ENCODE measurements at places on chromosomes 3 and 15.

GRCh38 chr3:197802779-197803459 is 11.9 kb downstream of the LRCH3 start:
- DNase-seq, result no peak

DNA sequence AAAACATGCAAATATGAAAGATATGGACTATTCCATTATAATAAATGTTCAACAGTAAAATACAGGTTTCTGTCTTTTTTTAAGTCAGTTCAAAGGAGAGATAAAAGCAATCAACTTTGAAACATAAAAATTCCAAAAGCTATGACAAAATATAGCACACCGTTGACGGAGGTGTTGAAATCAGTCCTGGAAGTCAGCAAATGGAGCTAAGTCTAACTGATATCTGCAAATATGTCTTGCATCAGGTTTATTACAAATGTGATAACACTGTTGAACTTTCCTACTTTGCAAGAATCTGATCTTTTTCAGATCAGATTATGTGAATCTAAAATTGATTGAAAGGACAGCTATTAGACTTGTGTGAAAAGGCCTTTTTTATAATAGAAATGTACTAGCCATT is 300.7 kb downstream of the SHOX2 start:
- DNase-seq, result no peak

DNA sequence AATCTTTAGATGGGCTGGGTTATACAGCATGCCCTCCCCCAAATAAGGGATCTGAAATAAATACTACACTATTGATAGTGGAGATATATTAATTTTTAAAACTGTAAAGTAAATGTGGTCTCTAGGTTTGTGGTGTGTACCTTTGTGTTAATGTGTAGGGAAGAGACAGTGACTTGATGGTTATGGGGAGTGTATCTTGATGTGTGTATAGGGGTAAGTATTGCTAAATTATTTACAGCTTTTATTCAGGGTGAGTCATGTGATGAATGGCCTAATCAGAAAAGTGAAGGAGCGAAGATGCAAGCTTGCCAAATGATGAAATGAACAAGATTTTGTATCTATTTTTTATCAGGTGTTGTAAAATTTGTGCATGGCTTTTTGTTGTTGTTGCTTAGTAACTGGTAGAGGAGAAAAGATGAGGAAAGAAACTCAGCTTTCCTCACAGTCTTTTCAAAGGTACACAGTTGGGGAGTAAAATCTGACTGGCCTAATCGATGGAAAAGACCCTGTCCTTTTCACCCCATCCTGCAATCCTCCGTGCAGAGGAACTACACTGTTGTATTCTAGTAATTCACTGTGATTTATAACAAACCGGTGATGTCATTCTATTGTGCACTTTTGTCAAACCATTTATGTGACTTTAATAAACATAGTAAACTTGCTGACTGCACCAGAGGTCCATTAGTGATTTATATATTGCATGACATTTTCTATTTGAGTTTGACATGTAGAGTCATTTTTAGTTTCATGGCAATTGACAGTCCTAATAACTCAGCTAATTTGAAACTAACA is 17.7 kb downstream of the FEM1B start:
- DNase-seq, result no peak

GRCh38 chr15:57527382-57528091 is 64.2 kb upstream of the MYZAP start:
- peak; percentile 41 for DNase-seq

DNA sequence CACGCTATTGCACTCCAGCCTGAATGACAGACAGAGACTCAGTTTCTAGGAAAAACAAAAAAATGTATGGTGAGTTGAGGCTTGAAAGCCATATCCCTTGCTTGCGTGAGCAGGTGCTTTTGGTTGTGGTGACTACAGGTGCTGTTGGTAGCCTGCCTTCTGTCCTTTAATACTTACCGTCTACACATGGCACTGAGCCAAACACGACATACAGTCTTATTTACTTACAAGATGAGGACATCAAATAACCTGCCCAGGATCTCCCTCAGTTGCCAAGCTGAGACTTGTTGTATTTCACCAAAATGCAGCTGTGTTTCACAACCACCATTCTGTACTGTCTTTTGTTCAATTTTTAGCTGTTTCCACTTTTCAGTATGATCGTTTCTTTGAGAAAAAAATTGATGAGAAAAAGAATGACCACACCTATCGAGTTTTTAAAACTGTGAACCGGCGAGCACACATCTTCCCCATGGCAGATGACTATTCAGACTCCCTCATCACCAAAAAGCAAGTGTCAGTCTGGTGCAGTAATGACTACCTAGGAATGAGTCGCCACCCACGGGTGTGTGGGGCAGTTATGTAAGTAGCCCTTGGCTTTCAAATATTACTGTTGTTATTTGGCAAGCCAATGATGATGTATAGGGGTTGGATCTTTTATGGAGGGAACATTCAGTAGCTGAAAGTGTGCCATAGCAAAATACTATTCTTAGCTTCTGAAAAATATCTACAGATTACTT is 6.5 kb downstream of the ALAS1 start:
- no peak for DNase-seq

DNA sequence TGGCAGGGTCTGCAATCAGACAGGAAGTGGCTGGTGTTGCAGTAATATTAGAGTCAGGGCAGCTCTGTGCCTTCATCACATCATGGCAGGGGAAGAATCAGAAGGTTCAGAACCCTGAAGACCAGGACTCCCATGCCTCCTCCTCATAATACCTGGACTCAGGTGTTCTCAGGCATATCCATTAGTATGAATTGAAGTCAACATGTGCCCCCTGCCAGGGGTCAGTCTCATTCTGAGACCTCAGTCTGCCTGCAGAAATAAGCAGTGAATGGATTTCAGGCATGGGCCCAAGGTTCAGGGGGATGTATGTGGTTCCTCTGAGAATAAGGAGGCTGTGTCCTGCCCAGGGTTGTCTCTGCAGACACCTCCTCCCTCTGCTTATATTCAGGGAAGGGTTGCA is 74.2 kb downstream of the SPSB4 start:
- DNase-seq, result no peak

DNA sequence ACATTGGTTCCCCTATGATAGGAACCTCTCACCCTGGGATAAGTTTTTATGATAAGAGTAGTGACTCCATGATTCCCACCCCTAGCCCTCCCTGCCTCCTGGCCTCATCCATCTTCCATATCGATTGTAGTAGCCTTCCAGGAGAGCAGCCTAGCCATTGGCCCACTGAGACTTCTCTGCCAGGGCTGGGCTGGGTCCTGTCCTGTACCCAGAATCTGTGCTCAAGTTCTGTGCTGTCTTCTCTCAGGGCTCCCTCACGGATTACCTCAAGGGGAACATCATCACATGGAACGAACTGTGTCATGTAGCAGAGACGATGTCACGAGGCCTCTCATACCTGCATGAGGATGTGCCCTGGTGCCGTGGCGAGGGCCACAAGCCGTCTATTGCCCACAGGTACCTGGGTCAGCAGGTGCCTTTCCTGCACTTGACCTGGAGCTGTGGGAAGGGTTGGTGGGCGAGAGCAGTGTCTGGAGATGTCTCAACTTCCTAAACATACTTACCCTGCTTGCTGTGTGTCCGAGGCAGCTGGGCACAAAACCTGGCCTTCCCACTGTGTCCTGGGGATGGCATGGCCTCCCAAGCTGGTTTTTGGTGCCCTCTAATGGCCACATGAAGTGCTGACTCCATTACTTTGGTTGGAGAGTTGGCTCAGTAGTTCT is 16.6 kb upstream of the EXOG start:
- DNase-seq, result peak; percentile 64

DNA sequence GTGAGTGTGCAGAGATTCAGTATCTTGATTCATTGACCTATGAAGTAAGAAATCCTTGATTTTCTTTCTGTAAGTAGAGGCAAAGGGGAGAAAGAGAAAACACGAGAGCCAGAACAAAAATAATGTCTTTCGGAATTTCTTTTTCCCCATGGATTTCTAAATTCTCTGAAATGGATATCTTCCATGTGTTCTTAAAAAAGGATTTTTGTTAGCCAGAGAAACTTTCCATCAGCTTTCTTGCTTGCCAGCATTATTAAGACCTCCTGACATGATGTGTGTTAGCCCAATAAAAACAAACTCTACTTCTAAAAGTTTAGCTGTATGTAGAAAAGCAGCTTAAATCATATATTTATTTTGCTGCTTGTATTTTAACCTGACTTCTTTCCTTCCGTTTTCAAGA is 122.3 kb upstream of the AADACL2 start:
- no peak for DNase-seq

DNA sequence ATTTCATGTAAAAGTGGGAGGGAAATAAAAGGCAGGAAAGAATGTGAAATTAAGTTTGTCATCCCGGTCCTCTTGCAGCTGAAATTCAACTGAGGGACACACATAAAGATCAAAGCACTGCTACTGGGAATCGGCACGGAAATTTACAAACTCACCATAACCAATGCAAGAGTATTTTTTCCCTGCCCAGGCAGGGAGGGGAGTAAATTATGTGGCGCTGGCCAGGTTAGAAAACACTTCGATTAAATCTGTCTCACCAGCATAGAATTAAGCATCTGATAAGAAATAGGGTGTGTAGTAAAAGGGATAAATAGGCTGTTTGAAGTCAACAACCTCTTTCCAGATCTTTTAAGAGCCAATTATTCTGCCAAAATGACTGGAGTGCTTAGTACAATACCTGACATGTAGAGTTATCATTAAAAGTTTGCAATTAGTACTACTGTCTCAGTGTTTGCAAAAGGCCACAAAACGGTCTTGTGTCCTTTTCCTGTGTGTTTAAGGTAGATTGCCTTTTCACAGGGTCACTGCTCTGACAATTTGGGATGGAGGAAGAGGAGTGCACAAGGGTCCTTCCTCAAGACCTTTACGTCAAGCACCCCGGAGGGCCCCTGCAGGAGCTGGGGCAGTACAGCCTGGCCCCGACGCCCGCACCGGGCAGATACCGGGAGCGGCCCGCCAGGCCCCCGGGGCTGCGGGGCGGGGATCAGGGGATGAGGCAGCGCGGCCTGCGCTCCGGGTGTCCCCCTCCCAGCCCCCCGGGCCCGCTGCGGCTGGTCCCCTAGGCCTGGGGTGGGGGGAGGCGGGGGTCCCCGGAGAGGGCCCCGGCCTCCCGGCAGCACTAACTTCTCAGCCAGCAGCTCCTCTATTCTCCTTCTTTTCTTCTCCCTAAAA is 651 bp downstream of the UBA3 start:
- no peak for DNase-seq

- peak; percentile 25 for DNase-seq
Measured at GRCh38 chr3:14352002-14352627, 50.3 kb upstream of the SLC6A6 start.

- DNase-seq, result peak; percentile 39
Measured at GRCh38 chr3:66297900-66298299, 77.1 kb downstream of the SLC25A26 start.

DNA sequence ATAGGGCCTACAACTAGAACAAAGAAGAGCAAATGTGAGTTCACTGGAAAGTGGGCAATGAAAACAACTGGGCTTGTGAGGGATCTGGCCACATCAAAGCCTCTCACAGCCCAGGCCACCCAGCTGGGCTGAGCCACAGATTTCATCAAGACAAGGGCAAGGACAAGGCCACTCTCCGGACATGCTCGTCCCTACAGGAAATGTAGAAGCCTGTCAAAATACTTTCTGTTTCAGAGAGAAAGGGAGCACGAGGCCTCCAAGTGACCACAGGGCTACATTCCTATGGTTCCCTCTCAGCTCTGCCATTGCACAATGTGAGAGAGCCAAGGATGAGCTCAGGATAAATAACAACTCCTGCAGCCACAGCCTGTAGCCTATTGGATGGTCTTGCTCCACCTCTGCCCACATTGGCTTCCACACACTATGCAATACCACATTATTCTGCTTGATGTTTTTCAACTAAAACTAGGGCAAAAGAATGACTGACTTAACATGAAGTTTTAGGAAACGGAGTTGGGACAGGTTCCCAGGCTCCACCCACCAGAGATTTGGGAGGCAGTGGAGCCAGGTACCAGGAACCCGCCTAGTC is 12.1 kb downstream of the TBC1D2B start:
- no peak for DNase-seq

DNA sequence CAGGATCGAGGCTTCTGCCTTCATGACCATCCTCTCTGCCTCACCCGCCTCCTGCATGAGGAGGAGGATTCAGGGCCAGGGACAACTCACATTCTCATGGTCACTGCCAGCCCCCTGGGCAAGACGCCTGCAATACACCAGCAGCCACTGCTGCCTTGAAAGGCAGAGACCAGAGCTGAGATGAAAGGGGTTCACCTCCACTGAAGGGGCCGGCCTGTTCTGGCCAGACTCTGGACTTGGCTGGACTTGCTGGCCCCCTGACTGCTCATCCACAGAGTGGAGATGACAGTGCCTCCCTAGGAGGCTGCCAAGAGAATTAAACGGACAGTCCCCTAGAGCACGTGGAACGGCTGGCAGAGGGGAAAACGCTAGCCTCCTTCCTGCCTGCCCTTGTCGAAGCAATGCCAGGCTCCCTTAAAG is 35.2 kb downstream of the MGLL start:
- DNase-seq, result no peak

GRCh38 chr3:151008699-151009098 is 36.2 kb upstream of the CLRN1 start:
- no peak for DNase-seq

- no peak for DNase-seq
Measured at GRCh38 chr15:27175472-27176153, 204.6 kb downstream of the GABRG3 start.

- DNase-seq, result no peak
Measured at GRCh38 chr15:29133791-29134190, 135.8 kb downstream of the NSMCE3 start.

DNA sequence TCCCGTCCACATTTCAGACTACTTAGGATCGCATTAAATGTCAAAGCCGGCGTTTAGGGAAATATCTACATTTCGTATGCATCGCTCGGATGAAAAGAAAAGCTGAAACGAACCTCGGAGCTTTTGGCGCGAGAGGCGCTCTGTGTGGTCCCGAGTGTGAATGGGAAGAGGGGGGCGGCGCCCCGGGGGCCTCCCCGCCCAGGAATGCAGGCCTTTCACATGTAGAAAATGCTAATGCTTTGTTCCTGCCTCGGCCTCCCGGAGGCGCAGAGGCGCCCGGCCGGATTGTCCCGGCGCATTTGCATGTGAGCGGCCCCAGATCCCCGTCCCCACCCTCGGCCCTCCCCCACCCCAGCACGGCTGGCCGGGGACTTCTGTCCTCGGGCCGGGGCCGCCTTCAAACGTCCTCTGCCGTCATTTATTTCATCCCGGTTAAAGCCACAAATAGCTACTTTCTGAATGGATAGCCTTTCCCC is 37.0 kb upstream of the TRIM71 start:
- no peak for DNase-seq

- no peak for DNase-seq
Measured at GRCh38 chr3:19396726-19397125, 248.4 kb downstream of the KCNH8 start.

DNA sequence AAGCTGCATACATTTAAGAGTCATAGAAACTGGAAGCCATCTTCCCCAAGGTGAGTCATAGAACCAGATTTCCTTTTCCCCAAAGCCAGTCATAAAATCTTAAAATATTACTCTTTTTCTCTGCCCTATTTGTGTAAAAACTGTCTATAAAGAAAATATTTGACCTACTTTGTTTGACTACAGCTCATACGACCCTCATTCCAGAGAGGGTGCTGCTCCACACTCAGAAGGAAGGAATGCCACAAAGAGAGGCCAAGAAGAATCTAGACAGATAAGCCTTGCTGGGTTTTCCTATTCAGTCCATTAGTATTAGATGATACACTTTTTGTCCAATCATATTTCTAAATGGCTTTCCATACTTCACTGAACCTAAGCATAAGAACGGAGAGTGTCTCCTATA is 671.6 kb upstream of the SGO1 start:
- no peak for DNase-seq

All from CD4-positive, alpha-beta T cell treated with Interleukin-1 beta for 1 hour (primary cell).